ENCODE measurements at places on chromosomes 3 and 15.
A peak's percentile ranks its signal among the peaks of the same experiment; 100 is the strongest.

- DNase-seq: no peak
These were observed 2.7 kb downstream of the P3H2 start for GRCh38 chr3:190117981-190118380.

GRCh38 chr3:8712045-8712907, 21.3 kb upstream of the CAV3 start:
- peak; percentile 5 for DNase-seq

DNA sequence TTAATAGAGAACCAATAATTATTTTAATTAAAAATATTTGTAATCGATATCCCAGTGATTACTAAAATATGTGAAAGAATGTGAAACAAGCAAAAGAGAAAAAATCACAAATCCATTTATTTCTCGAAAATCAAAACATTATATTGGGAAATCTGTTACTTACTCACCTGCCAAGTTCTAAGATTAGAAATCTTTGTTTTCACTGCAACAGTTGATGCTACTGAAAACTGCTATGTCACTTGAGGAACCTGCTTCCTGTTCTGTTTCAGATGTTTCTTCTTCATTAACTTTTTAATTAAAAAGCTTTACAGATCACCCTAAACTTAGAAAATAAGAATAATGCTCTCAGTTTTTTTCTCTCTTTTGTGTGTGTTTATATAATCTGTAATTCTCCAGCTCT, 13.7 kb upstream of the DPH6 start:
- peak; percentile 7 for DNase-seq

- DNase-seq: no peak
These were observed 14.0 kb downstream of the ETV5 start for GRCh38 chr3:186094696-186095425.

DNA sequence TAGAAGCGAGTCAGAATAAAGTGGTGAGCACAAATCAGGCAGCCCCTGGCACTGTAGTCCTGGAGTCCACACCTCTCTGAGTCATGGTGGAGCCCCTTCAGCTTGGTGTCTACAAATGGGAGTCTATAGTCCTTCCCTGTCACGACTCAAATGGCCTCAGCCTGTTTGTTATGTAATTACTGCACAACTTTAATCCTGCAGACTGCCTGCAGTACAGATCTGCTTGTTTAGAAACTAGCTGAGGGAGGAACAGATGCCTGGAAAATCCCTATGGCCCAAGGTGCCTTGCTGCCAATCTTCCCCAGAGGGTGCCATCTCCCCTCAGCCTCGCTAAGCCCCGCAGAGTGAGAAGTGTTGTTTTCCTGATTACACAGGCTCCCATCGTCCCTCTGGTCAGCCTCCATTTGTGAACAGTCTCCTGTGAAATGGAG, 3.9 kb upstream of the CXCR6 start:
- DNase-seq: no peak

DNA sequence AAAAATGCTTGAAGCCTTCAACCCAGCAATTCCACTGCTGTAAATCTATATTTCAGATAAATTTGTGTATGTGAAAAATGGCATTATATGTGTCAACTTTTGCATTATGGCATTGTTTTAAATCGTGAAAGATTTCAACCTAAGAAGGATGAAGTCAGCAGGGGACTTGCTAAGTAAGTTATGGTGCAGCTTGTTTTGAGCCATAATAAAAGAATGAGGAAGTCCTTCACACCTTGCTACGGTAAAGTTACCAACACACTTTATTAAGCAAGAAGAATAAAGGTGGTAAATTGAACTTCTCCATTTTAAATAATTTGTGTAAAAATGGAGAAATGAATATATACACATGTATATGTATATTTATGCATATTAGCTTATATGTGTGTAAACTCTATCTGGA, 371.4 kb downstream of the ROBO2 start:
- no peak for DNase-seq

DNA sequence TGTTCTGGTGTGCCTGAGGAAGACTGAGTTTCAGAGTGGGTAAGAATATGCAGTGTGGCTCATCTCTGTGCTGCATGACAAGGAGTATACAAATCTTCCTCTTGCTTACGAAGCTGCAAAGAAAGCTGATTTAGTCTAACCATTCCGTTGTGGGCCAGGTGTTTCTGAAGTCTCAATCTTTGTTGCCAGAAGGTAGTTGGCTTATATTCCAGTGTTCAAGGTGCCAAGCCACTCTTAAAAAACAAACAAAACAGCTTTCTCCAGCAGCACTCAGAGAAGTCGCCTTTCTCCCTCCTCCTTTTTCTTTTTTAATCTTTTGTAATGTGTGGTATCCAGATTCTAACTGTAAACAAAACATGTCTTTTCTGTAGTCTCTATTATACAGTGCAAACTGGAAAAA, 872.4 kb downstream of the NAALADL2 start:
- DNase-seq: no peak

DNA sequence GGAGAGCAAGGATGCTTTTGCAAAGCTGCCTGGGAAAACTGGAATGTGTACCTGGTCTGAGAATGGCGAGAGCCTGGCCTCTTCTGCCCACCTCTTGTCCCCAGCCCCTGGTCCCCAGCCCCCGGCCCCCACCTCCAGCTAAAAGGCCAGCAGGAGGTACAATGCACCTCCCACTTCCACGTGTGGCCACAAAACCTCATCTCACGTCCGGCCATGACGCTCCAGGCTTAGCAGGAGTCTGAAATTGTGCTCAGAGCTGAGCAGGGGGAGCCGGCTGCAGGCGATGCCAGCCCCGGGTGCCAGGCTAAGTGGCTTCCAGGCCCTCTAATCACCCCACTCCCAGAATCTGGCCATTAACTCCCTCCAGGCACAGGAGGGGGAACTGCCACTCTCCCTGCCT, 83.1 kb upstream of the PRR20G start:
- DNase-seq: no peak

DNA sequence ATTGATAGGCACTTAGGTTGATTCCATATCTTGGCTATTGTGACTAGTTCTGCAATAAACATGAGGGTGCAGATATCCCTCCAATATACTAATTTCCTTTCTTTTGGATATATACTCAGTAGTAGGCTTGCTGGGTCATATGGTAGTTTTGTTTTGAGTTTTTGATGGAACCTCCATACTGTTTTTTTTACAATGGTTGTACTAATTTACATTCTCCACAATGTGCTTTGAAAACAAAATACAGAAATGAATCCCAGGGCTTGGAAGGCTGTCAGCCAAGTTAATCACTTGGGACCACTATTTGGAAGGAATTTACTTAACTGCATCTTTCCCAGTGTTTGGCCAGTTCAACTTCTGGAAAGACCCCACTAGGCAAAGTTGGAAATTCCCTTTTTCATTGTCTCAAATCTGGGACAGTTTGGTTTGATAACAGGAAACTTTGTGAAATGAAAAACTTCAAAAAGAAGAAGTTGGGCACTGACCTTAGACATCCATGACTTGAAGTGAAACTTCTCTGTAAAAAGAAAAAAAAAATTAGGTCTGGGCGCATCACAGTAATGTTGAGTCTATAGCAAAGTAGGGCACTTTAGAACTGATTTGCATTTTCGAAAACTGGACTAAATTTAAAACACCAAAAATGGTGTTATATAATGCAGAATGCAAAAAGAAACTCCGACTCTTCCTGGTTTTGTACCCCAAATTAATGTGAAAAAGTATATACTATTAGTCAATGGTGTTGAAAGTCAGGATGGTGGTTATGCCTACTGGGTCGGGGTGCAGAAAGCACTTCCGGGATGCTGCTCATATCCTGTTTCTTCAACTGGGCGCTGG, 6.0 kb downstream of the CTSH start:
- DNase-seq: no peak

DNA sequence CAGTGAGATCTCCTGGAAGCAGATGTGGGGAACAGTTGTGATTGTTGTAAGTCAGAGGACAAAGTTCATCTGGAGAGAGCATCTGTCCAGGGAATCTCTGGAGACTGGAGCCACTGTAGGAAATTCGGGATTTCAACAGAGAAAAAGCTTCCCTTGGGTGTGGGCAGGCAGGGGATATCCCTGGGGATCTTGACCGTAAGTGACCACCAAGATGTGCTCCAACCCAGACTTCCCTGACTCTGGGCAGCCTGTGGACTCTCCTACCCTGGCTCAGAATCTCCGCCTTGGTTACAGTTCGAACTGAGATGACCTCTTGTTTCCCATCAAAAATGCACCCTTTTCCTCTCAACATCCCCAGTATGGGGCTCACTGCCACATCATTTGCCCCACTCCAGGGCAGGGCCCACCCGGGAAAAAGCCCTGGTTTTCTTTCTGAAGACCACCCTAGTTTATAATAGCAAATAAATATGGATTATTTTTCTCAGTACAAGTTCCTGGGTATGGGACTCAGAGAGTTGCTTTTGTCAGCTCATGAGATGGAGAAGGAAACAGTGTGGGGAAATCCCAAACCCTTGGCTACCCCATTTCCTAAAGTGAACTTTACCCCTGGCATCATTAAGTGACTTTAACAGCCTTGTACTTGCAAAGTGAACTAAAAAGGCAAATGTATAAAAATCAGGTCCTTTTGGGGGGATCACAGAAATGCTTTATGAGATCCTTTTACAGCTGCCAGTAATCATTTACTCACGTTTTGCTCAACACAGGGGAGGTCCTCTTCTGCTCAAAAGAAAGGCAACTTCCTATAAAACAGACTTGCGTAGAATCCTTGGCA, 89.9 kb downstream of the CCNL1 start:
- DNase-seq: no peak

- no peak for DNase-seq
These were observed 57.1 kb upstream of the ETV5 start for GRCh38 chr3:186166036-186166435.

GRCh38 chr15:85632014-85632413, 162.7 kb downstream of the KLHL25 start:
- DNase-seq: no peak

- peak; percentile 9 for DNase-seq
These were observed 184.0 kb downstream of the BCHE start for GRCh38 chr3:165653130-165653778.

- DNase-seq: no peak
These were observed 1.7 kb downstream of the SLMAP start for GRCh38 chr3:57757642-57758297.

DNA sequence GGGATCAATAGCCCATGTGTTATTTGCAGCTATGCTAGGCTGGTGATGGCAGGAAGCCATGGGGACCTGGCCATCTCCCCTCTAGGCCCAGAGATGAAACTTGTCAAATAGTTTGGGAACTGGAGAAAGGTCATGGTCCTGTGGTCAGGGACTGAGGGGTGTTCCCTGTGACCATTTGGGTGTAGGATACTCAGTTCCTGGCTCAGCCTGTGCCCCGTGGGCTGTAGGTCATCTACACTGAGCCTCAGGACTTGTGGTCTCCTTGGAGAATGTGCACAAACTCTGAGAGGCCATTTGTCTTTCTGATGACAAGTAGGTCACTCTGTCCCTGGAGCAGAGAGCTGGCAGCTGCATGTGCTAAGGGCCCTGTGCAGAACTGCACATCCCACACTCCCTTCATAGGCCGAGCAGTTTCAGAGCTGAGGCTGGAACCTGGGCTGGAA, 17.5 kb downstream of the GASK1A start:
- DNase-seq: no peak

- no peak for DNase-seq
These were observed 135.1 kb downstream of the ATP10A start for GRCh38 chr15:25727867-25728600.

DNA sequence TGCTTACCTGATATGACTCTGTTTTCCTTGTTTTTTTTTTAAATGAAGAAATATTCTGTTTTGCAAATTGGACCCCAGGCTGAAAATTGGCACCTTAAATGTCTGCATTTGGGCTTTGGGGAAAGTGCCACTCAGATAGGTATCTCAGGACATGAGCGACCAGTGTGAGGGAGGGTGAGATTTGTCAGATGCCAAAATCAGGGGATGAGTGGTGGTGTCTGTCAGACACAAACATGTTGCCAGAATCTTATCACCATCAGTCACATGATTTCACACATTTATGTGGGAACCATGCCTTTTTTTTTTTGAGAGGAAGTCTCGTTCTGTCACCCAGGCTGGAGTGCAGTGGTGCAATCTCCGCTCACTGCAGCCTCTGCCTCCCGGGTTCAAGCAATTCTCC, 75.6 kb upstream of the OSBPL11 start:
- DNase-seq: no peak

GRCh38 chr3:52521881-52522650, 11.6 kb downstream of the NT5DC2 start:
- no peak for DNase-seq

DNA sequence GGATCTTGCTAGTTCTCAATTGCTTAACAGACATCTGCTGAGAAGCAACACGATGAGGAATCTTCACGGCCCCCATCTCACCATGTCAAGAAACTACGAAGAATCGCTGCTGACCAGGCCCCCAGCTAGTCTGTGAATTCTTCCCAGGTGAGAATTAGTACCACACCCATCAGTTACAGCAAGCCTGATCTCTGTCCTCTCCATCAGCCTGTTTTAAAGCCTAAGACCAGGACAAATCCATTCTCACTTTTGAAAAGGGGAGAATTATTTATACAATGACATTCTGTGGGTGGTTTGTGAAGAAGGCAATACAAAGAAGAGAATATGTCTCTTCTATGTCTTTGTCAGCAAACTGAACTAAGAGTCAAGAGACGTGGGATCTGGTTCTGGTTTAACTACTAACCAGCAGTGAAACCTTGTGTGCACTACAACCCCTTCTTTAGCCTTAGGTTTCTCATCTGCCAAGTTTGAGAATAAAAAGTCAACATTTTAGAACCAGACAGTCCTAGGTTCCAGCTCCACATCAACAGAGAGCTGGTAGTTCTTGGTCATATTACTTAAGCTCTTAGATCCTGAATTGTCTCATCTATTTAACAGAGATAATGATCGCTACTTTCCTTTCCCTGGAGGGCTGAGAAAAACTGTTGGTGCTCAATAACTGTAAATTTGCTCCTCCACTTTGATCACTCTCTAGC, 160.4 kb upstream of the RORA start:
- no peak for DNase-seq

DNA sequence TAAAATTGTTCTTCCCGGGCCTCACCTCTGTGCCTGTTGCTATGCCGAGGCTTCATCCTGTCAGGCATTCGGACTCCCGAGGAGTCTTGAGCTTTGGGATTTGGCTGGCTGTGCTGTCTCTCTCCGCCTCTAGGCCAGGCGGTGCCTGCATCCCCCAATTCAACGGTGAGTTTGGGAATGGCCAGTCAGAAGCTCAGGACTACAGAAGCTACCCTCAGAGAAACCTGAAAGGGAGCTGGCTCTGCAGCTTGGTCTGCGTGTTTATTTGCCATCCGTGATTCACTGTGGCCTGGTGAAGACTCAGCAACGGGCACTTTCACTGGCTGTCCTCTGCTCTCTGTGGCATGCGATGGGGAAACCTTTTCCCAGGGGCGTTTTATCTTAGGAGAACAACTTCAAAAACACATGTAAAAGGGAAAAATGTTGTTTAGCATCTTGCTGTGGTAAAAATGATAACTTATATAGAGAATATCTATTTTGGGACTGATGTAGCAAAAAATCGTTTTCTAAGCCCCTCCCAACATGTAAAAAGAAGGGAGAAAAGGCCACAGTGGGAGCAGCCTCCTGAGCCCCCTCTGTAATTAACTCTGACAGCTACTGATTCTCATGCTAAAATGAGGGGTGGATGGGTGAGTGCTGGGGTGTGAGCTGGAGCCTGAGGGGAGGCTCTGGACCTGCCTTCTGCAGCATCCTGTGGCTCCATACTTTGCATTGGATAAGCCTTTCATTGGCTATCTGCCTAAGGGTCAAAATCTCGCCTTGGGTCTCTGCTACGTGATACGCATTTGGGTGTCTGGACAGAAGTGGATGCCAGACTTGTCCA, 103.4 kb upstream of the KLHL25 start:
- no peak for DNase-seq

Measured in hematopoietic multipotent progenitor cell treated with erythropoietin and hydrocortisone succinate and interleukin-3 and kit ligand, for 4 days (in vitro differentiated cells).